ENCODE measurements at places on chromosomes 5 and 9. TPM values are rescaled to one million over a fixed set of nuclear protein-coding genes. Genes with fewer than 3 reads are reported as not detected.

DNA sequence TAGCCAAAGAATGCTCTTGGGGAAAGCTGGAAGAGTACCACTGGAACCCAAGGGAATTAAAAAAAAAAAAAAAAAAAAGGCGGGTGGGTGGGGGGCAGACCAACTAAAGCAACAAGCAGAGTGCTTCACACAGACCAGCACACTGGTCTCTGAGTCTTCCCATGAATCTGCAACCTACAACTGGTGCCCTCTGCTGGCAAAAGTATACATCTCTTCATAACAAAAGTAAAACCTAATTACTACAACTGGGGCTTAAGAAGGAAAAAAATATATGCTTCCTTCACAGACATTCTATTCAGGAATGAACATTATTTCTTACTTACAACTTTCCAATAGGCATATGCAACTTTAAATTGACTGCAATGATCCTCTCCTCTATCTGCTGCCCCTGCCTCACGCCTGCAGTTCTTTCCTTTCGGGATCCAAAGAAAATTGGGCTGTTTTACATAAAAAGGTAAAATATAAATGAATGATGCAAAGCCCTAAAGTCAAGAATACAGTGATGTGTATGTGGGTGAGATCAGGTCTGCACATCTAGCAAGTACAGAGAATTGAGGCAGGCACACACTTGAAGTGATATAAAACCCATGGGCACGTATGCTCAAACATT, 7.2 kb upstream of the KLHL3 start:
- peak; percentile 77 for DNase-seq

Gene EQTN
- not detected for total RNA-seq

GRCh38 chr5:149125386-149125891, 15.9 kb upstream of the ABLIM3 start:
- DNase-seq, result peak; percentile 18

Gene PCDHB10
- total RNA-seq, result 0.18 TPM

Gene CTNND2
- total RNA-seq, result not detected

DNA sequence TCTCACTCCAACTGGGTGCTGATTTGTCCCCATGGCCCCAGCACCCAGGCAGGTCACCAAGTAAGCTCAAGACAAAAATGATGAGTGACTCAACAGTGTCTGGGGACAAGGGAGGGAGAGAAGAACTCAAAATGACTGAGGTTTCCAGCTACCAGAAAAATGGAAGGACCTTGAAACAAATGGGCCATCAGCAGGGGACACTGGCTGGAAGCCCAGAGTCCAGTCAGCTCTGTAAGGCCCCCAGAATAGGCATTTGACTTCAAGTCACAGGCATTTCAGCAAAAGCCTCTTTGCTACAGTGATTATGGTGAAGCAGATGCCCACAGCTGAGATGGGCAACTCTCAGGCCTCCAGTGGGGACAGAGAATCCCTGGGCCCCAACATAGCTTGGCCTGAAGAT, 139.0 kb upstream of the GABRP start:
- DNase-seq, result no peak

DNA sequence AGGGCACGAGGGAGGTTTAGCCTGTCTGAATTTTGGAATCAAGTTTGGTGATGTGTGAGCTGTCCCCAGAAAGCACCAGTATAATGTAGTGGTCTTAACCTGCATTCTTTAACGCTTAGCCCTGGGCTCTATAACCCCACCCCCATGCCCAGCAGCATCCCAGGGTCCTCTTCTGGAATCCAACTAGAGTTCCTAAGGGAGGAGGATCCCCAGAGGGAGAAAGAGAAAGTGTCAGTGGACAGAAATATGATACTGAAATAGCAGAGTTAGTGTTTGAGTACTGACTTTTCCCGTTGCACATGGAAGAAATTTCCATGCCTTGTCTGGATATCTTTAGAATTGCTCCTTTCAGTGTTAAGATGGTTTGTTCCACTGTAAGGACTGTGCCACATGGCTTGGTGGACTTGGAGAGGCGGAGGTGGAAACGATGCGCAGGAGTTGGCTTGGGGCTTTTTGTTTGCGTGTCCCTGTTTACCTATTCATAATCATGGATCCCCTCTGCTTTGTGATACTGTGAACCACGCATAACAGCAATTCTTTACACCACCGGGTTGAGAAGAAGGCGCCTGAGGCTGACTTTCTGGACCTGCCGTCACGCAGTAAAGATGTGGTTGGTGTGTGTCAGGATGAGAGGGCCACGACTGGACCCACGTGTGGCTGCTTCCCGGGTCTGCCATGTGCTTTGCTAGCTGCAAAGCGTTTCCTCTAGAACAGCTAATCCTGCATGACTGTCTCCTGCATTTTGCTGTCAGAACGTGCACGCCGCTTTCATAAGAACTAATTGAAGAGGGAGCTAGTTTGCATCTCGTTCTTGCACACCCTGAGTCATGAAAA, 142.3 kb downstream of the SMARCA2 start:
- peak; percentile 69 for DNase-seq

- no peak for DNase-seq
Observed at GRCh38 chr9:134396825-134397224, 70.6 kb downstream of the RXRA start.

Gene IZUMO3
- total RNA-seq, result not detected

Gene HAPLN1
- 0.56 TPM for total RNA-seq

DNA sequence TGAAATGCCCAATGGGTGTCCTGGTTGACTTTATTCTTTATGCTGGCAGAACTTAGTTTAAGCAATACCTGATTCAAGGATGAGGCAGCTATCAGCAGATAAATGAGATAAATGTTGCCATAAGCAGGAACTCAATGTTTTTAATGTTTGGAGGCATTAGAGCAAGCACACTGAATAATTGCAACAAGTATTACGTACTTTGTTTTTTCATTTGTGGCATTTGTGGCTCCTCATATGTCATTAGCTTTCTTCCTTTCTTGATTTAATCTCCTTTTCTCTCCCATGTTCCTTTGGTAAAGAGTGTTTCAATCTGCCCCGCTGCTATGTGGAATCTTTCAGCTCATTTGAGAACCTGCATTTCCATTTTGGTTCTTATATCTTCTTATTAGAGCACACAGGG, 6.4 kb upstream of the NR3C1 start:
- DNase-seq, result no peak

Gene HMCN2
- not detected for total RNA-seq

Gene SH2D3C
- total RNA-seq, result 0.28 TPM

- DNase-seq, result no peak
Observed at GRCh38 chr5:133611357-133612248, 738 bp downstream of the FSTL4 start.

- no peak for DNase-seq
Observed at GRCh38 chr5:5799826-5800225, 377.3 kb downstream of the ICE1 start.

Measured in IMR-90 (cell line).